ENCODE measurements at places on chromosomes 4 and X.

GRCh38 chr4:147076179-147076578 lies 130.5 kb upstream of the TTC29 start:
- no peak for DNase-seq

- DNase-seq, result no peak
Measured at GRCh38 chr4:94477227-94477626, 25.5 kb downstream of the PDLIM5 start.

- no peak for DNase-seq
Measured at GRCh38 chrX:49249071-49249470, 13.8 kb downstream of the CCDC22 start.

- DNase-seq, result no peak
Measured at GRCh38 chr4:5052726-5053425, 1.6 kb downstream of the STK32B start.

DNA sequence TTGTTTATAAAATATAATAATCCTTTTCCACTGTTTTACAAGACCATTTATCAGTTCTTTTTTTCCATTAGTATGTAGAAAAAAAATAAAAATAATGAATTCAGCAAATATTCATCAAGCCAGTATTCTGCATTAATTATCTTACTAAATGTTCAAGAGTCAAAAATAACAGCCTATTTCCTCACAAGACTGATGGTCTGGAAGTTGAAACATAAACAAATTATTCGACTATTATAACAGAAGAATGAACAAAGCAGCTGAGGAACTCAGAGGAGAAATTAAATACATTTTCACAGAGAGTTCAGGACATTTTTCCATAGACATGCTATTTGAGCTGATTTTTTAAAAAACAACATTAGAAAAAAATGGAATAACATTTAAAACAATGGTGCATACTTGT lies 2594.8 kb downstream of the ARAP2 start:
- DNase-seq, result no peak

GRCh38 chr4:175460414-175460813 lies 351.6 kb downstream of the GPM6A start:
- no peak for DNase-seq

DNA sequence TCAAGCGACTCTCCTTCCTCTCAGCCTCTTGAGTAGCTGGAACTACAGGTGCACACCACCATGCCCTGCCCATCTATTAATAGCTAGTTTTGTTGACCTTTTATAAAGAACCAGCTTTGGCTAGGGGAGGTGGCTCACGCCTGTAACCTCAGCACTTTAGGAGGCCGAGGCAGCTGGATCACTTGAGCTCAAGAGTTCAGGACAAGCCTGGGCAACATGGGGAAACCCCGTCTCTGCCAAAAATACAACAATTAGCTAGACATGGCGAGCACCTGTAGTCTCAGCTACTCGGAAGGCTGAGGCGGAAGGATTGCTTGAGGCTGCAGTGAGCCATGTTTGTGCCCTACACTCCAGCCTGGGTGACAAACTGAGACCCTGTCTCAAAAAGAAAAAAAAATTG lies 2.7 kb downstream of the TKTL1 start:
- no peak for DNase-seq

- no peak for DNase-seq
Measured at GRCh38 chr4:173289353-173289727, 44.8 kb downstream of the HMGB2 start.

- DNase-seq, result no peak
Measured at GRCh38 chr4:182235021-182235795, 8.0 kb upstream of the TENM3 start.

DNA sequence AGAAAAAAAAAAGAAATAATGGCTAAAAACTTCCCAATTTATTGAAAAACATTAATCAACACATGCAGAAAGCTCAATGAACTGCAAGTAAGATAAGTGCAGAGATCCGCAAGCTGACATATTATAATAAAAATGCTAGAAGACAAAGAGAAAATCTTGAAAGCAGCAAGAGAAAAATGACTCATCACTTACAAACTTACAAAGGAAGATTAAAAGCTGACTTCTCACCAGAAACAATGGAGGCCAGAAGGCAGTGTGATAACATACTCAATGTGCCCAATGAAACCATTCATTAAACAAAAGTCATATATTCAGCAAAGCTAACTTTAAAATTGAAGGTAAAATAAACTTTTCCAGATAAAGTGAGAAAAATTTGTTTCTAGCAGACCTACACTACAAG lies 7.3 kb upstream of the BRWD3 start:
- DNase-seq, result no peak

GRCh38 chrX:31091819-31092218 lies 20.0 kb upstream of the FTHL17 start:
- no peak for DNase-seq

- DNase-seq, result no peak
Measured at GRCh38 chr4:99404595-99405287, 30.4 kb downstream of the ADH7 start.

GRCh38 chr4:122224348-122224747 lies 72.2 kb downstream of the BLTP1 start:
- no peak for DNase-seq

DNA sequence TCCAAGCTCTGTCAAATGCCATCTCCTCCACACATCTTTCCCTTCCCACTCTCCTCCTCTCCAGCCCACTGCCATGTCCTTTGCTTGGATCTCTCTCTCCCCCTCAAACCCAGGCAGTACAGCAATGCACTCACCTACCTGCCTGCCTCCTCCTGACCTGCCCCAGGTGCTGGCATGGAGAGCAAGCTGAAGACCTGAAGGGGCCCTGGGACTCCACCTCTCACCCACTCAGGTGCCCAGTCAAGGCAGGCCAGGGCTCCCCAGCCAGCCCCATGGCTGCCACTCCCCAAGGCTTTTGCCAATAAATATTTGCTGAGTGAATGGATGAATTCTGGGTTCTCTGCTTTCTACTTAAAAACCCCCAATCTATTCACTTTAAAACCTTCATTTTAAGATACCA lies 12.6 kb upstream of the PHKA2 start:
- DNase-seq, result no peak

- no peak for DNase-seq
Measured at GRCh38 chr4:87947381-87948160, 27.9 kb upstream of the SPP1 start.

- no peak for DNase-seq
Measured at GRCh38 chr4:168475745-168476144, 4.5 kb downstream of the DDX60L start.

DNA sequence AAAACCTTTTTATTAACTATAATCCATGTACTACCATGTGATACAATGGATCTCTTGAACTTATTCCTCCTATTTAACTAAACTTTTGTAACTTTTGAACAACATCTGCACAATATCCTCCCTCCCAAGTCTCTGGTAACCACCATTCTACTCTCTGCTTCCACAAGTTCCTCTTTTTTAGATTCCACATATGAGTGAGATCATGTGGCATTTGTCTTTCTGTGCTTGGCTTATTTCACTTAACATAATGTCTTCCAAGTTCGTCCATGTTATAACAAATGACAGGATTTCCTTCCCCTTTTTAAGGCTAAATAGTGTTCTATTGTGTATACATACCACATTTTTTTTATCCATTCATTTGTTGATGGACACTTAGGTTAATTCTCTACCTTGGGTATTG lies 28.1 kb downstream of the DCAF8L1 start:
- no peak for DNase-seq

DNA sequence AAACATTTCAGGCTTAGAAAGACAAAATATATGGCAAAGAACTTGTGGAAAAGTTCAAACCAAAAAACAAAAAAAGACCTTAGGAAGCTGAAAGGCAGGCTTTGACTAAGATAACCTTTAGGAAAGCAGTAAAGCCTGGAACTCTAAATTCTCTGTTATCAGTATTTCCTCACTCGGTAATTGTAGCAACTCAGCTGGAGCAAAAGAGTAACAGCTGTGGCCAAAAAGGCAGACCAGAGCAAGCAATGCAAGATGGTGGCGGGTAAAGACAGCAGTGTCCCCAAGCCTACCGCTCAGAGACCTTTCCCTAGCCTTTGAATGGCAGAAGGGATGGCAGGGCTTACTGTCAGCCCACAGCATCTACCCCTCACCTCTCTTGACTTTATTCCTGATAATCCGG lies 63.1 kb upstream of the KLHL13 start:
- no peak for DNase-seq

DNA sequence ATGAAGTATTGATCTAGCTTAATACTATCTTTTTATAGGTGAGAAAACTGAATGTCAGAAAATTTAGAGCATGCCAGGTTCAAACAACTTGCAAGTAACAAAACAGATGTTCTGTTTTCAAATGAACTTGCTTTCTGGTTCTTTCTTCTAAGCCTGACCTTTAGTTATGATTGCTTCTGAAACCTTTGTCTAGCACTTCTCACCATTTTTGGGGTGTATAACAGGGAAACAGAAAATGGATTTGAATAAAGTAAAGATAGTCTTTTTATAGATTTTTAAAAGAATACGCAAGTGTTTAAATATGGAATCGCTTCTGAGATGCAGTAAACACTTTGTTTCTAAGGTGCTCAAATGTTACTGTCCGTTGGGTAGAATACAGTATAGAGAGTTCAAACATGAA lies 687.2 kb upstream of the CPEB2 start:
- DNase-seq, result no peak

GRCh38 chr4:123325241-123325681 lies 71.3 kb upstream of the SPRY1 start:
- DNase-seq, result no peak

- DNase-seq, result no peak
Measured at GRCh38 chrX:40720792-40721191, 14.6 kb downstream of the MED14 start.

DNA sequence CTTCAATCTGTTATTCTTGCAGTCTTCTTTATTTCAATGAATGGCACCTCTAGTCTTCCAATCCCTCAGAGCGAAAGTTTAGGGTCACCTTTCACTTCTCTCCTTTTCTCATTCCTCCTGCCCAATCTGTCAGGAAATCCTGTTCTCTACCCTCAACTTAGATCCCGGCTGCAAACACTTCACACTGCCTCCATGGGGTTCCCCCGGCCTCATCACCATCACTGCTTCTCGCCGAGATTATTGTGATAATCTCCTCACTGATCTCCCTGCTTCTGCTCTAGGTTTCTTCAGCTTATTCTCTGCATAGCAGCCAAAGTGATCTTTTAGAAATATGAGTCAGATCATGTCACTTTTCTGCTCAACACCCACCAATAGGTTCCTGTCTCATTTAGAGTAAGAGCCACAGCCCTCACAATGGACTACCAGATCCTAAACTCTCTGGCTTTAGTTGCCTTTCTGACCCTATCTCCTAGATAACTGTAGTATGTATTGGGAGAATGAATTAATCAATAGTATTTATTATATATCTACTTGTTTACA lies 43.6 kb upstream of the TBC1D9 start:
- DNase-seq, result no peak
